Ovary (tissue), 10 donors: ENCODE measurements at places on chromosomes 2 and 18. TPM values are rescaled to one million over a fixed set of nuclear protein-coding genes. Genes with fewer than 3 reads are reported as not detected.

Gene SDC1
- 2.3 TPM for total RNA-seq

Gene SULT1C4
- 11.3 TPM for total RNA-seq

Gene GPR155
- total RNA-seq: 3.3 TPM

Gene ALPI
- total RNA-seq: not detected

Gene SRD5A2
- total RNA-seq: 7.0 TPM

Gene LINC00305
- total RNA-seq: not detected

Gene SCN7A
- total RNA-seq: 114 TPM

Gene RBKS
- 6.5 TPM for total RNA-seq

Gene PLCL1
- total RNA-seq: 11.1 TPM

Gene TUBB8B
- 0.30 TPM for total RNA-seq

Gene CPO
- total RNA-seq: 0.28 TPM

Gene PAX3
- total RNA-seq: not detected

Gene GALR1
- total RNA-seq: under 0.01 TPM

Gene ADCY3
- 27.1 TPM for total RNA-seq

Gene SIGLEC15
- 1.4 TPM for total RNA-seq

Gene CCL20
- not detected for total RNA-seq

Gene LOXHD1
- 0.13 TPM for total RNA-seq

Gene PID1
- total RNA-seq: 26.8 TPM

Gene TRIM54
- 0.12 TPM for total RNA-seq

Gene PSMA8
- total RNA-seq: not detected

Gene CDH2
- 7.7 TPM for total RNA-seq
